Renal pelvis (tissue), 12 donors: ENCODE measurements at places on chromosomes 12 and 14. TPM values are rescaled to one million over a fixed set of nuclear protein-coding genes. Genes with fewer than 3 reads are reported as not detected.

The HOXC6 gene
- 30.0 TPM for polyA plus RNA-seq

The BDKRB1 gene
- 0.73 TPM for polyA plus RNA-seq

The MORN3 gene
- polyA plus RNA-seq = 1.9 TPM

The MIP gene
- not detected for polyA plus RNA-seq

GRCh38 chr12:107329569-107330324, 236.4 kb upstream of the CRY1 start:
- no peak for DNase-seq

GRCh38 chr14:68941820-68942219, 37.3 kb downstream of the ACTN1 start:
- no peak for DNase-seq

- DNase-seq = no peak
Measured at GRCh38 chr12:88538250-88538649, 42.0 kb downstream of the KITLG start.

GRCh38 chr12:51403681-51404136, 12.5 kb upstream of the GALNT6 start:
- DNase-seq = no peak

GRCh38 chr14:24312736-24313507, 1.6 kb downstream of the LTB4R start:
- DNase-seq = no peak

GRCh38 chr12:32400114-32400672, 835 bp downstream of the FGD4 start:
- peak; percentile 35 for DNase-seq

- peak; percentile 72 for DNase-seq
Measured at GRCh38 chr12:7935590-7936581, at the start of gene SLC2A3. TSS of gene SLC2A3 (minus strand) at chr12:7936187. CDS start at chr12:7936034, 153 bp downstream.

DNA sequence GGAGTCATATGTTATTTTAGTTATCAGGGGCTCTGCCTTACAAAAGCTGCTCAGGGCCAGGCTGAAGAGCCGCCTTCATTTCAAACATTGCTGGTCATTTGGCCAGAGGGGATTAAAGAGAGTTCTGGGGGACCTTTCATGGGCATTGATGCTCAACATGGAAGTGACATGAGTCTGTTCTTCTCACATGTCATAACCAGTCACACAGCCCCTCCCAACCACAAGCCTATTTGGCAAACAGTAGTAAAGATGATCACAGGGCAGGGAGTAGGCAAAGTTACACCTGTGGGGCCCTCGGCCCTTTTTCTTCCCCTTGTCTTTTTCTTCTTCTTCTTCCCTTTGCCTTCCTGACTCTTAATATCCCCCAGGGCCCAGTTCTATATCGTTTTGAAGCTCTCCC, 33.3 kb downstream of the CFAP54 start:
- no peak for DNase-seq

- no peak for DNase-seq
Measured at GRCh38 chr12:131444220-131445164, 266.4 kb upstream of the SFSWAP start.

GRCh38 chr14:100677554-100678468, 48.9 kb upstream of the DLK1 start:
- DNase-seq = peak; percentile 85

DNA sequence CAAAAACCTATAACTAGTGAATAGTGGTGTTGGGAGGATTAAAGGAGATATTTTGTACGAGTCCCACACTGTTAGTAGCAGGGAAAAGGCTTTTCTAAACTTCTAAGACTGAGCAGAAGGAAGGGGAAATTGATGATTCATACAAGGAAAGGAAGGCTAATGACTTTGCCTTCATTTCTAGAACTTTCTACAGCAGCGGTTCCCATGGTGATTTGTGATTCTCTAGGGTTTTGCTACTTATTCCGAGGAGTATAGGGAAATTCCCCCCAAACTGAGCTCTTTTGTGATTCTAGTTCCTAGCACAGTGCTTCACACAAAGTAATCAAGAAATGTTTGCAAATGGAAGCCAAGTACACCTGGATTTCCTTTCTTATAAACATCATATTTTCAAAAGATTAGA, 23.8 kb upstream of the PWP1 start:
- DNase-seq = no peak
